ENCODE measurements at places on chromosomes 12 and 14. TPM values are rescaled to one million over a fixed set of nuclear protein-coding genes. Genes with fewer than 3 reads are reported as not detected.
A peak's percentile ranks its signal among the peaks of the same experiment; 100 is the strongest.

DNA sequence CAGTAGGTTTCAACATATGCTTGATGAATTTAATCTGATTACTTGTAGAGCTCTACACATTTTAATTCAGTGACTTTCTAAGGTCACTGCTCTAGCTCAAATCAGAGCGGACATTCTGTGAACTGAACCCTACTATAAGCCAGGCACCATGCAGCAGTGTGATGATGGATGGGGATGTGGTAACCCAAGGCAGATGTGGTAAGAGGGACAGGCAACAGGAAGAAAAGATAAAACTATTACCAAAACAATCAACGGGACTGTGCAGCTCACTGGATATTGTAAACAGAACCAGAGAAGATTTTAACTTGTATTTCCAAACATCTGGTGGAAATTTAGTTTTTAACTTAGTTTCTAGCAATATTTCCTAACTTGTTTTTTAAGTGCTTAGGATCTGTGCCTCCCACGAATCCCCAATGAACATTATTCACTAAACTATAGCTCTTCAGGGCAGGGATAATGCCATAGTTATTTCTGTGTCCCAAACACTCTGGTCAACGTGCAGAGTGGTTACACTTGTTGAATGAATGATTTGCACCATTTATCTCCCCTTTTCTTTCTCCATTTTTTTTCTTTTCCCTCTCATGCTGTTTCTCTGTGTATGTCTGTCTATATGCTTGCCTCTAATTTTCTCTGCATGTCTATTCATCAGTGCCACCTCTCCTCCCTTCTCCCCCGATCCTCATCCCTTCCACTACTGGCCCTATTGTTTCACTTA is 3.0 kb downstream of the ERO1A start:
- no peak for ATAC-seq

DNA sequence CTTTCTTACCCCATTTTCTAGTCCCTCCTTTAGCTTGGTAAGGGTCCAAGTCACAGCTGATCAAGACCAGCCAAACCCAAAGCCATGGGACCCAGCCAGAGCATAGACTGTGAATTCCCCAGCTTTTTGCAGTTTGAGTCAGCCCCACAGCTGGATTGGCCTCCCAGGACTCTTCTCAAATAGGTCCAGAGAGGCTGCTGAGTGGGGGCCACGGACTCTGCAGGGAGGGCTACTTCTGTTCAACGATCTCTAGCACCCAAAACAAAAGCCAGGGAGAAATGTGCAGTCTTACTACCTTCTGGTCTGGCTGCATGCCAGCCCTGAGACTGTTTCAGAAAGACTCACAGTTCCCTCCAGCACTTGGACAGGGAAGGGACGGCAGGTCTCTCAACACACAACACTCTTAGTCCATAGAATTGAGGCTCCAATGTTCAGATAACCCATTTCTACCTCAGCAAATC is 1.6 kb downstream of the VDR start:
- no peak for ATAC-seq

DNA sequence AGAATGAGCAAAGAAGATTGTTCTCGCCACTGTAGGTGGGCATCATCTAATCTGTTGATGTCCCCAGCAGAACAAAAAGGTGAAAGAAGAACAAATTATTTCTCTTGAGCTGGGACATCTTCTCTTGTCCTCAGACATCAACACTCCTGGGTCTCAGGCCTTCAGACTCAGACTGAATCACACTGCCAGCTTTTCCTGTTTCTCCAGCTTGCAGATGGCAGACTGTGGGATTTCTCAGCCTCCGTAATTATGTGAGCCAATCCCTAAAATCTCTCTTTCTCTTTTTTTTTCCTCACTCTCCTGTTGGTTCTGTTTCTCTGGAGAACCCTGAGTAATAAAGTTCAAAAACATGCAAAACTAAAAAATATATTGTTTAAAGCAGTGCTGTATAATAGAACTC is 3.7 kb upstream of the TMPRSS12 start:
- peak; percentile 59 for ATAC-seq

DNA sequence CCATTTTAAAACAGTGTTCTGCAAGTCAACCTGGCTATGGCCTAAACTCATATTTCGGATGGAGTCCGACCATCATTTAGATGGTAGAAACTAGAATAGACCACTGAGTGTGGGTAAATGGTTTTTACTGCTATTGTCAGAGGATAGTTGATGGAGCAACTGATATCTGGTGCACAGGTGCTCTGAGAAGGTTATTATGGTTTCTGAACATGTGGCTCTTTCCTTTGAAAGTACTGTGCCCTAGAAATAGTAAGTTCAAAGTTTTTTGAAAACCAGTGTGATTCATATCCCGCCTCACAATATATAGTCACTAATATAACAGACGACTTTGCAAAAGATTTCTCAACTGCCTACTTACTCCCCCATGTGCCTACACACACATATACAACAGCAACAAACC is 64.4 kb upstream of the BTG1 start:
- ATAC-seq, result no peak

GRCh38 chr12:53252349-53252916 is 15.7 kb upstream of the ESPL1 start:
- ATAC-seq, result peak; percentile 92

DNA sequence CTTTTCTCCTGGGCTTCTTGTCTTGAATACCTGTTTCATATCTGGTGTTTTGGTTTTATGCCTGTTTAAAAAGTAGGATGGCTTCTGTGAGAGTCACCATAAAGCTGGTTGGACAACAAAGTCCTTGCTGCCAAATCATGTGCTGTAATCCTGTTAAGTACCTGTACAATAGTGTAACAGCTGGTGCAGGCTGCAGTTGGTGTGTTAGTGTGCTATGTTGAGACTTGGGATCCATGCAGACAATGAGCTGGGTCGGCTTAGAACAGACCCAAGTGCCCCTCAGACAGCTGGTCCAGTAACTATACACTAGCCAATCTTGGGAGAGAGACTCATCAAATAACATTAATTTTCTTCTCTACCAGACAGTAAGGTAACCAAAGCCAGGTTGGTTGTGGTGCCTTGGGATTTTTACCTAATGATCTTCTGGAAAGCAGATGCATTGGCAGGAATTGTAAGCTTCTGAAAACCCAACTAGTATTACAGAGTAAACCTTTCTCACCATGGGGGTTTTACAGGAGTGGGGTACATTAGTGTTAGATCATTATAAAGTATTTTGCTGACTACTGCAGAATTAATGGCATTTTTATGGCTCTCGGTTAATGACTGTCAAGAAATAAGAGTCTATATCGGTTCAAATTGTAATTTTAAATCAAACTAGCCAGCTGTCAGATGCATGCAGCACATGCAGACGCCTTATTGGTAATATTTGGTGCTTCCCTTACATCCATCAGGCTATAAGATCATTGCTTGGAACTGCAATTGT is 231.2 kb downstream of the PDZRN4 start:
- ATAC-seq, result no peak

DNA sequence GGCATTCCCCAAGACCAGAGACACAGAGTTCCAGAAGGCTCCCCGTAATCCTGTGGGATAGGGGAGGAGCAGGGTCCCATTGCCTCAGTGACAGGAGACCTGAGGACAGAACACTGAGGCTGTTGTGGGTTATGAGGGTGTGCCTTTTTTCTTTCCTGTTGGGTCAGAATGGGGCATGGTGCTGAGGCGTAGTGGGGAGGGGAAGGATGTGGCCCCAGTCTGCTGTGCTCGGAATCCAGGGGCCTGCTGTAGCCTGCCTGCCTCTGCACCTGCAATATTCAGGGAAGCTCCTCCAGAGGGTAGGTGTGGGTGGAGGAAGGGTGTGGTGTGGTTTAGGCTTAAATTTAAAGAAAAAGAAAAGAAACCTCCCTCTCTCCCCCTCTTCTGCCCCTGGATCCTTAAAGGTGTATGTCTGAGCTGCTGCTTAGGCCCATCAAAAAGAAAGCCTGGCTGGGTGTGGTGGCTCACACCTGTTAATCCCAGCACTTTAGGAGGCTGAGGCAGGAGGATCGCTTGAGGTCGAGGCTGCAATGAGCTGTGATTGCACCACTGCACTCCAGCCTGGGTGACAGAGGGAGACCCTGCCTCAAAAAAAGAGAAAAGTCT is 18.7 kb downstream of the PLEKHG3 start:
- ATAC-seq, result peak; percentile 83

DNA sequence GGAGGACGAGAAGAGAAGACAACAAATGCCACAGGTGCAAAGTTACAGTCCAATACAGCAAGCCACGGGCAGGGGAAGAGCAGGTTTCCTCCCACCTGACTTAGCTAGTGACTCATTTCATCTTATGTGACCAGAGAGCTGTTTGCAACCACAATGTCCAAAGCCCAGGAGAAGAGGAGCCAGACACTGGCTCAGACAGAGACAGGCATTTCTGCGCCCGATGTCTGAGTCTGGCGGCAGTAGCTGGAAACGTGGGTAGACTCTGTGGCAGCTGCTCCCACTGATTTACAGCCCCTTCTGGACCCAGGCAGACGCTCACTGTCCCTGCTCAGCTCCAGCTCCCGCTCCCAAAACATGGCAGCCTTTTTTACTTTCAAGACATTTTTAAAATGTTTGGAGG is 60.0 kb downstream of the CHGA start:
- ATAC-seq, result no peak

- no peak for ATAC-seq
These were observed 56.2 kb downstream of the MIPOL1 start for GRCh38 chr14:37253905-37254304.

DNA sequence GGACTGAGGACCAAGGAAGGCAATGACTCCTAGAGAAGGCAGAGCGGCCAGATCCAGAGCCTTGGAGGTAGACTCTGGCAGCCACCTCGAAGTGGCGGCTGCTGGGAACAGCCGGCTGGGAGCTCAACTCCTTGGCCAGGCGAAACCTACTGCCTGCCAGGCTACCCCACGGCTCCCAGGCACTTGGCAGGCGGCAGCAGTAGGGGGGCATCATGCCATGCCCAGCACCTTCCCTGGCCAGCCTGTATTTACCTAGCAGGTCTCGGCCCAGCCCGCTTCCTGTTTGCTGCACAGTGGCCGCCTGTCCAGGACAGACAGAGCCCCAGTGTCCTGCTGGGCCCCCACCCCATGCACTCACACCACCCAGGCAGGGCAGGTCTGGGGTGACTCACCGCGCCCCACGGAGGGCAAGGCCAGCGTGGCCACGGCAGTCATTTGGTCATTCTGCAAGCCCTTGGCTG is 10.2 kb downstream of the TRPV4 start:
- peak; percentile 54 for ATAC-seq

- ATAC-seq, result no peak
These were observed 60.6 kb upstream of the DIO3 start for GRCh38 chr14:101500681-101501080.

- peak; percentile 74 for ATAC-seq
These were observed 41.1 kb downstream of the PRB3 start for GRCh38 chr12:11228296-11228879.

DNA sequence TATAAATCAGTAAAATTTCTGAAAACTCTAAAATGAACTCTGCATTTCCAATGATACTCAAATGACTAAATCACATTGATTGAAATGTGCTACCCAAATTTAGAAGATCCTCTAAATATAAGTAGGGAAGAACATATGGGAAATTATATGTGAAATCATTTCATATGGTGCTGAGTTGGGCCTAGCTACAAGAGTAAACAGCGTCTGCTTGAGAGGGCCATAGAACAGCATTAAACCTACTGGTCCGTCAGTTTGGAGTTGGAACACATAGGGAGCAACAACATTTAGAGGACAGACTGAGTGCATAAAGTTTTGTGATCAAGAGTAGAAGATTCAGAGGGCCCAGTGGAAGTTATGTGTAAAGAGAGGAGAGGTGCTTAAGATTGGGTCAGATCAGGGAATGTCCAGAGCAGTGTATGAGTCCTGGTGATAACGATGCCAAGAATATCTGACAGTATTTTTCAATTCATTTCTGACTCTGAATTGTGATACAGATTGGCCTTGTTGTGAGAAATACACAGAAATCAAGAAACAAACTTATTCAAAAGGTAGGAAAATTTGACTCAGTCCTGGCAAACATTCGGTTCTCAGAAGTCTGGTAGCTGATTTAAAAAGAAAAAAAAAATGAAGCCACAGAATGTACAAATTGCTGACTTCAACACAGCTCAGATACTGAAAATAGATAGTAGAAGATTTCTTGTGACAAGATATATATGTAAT is 362.2 kb downstream of the CCDC91 start:
- no peak for ATAC-seq

DNA sequence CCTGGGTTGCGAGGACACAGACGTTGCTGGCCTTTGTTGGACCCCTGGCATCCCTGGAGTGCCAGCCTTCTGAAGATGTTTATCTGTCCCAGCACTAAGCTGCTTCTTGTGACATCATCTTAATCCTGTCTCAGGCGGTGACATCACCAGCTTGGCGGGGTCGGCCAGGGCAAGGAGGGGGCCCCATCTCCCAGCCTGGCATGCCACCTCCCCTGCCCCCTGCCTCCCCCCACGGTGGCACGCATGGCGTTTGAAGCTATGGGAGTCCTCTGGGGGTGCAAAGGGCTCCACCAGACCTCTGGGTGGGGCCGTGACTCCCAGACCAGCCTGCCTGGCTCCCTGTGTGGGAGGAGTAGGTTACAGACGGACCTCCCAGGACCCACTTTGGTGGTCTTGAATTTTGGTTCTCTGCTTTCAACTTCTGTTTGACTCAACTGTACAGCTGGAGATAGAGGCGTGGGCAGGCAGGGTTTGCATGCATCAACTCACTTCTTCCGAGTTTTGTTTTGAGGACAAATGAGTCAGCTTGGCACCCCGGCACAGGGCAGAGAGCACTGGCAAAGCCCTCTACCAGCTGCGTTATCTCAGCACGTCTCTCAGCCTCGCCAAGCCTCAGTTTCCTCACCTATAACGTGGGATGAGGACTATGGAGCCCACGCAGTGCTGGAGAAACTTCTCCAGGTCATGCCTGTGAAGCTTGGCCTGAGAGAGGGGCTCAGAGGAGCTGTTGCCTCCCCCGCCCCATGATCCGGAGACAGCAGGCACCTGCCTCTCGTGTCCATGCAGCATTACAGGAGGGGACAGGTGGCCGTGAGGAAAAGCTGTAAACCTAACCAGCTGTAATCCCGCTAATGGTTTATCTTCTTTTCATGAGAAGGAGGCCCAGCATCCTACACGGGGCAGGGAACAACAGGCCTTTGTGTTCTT is 38.8 kb upstream of the EML1 start:
- no peak for ATAC-seq

GRCh38 chr12:19474147-19474546 is 34.9 kb downstream of the AEBP2 start:
- ATAC-seq, result no peak

The GALNT16 gene
- total RNA-seq, result 1.00 TPM

The CLSTN3 gene
- 12.8 TPM for total RNA-seq

The HECTD1 gene
- total RNA-seq, result 174 TPM

The GNB3 gene
- not detected for total RNA-seq

The ANGEL1 gene
- 9.3 TPM for total RNA-seq

The TOMM20L gene
- not detected for total RNA-seq

The PMCH gene
- total RNA-seq, result not detected

The PZP gene
- total RNA-seq, result not detected

Measured in esophagus mucosa (tissue), 1 donor.